ENCODE measurements at places on chromosomes 2 and 18.

DNA sequence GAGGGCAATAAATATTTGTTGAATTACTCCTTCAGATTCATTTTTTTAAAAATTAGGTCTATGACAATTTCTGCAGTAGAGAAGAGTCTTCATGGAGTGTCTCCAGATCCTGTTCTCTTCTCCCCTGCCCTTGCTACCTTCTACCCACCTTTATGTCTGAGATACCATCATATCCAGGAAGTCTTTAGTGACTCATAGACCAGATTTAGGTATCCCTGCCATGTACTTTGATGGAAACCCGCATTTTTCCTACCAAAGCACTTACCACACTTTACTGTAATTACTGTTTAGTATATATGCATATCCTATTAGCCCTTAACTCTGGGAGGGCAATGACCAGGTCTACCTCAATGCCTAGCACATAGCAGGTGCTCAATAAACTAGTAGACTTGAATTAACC is 11.6 kb downstream of the ZNF397 start:
- no peak for DNase-seq

GRCh38 chr2:187050409-187050998 is 201.5 kb upstream of the ZSWIM2 start:
- no peak for DNase-seq

- DNase-seq = no peak
Measured at GRCh38 chr2:49351560-49351959, 197.2 kb upstream of the FSHR start.

GRCh38 chr2:151032741-151033191 is 228.9 kb downstream of the RBM43 start:
- no peak for DNase-seq

- DNase-seq = peak; percentile 83
Measured at GRCh38 chr2:112259509-112260294, 4.9 kb upstream of the ZC3H8 start.

DNA sequence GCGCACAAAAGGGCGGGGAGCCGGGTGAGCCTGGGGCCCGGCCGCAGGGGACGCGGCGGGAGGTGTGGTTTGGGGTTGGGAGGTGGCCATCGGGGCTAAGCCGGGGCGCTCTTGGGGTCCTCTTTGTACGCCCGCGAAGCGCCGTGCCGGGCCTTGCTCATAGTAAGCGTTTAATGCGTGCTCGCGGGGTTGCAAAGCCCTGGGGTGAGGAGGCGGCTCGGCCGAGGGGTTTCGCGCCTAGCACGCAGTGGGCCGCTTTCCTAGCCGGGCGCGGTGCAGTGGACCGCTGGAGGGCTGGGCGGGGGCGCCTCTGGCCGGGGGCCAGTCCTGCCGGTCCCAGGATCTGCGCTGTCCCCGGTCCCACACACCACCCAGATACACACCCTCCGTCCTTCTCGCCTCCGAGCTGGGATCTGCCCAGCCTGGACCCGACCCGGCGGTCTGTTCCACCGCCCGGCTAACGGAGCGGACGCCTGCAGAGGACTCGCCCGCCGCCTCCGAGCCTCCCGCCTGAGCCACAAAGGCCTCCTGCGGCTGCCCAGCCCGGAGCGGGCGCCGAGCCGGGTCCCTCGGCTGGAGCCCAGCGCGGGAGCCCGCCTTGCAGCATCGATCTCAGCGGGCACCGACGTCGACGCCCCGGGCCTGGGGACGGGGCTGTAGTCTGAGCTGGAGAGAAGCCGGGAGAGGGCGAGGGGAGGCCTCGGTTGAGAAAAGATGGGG is 564 bp downstream of the DPYSL5 start:
- DNase-seq = no peak

- DNase-seq = peak; percentile 47
Measured at GRCh38 chr2:176653479-176654443, 384.5 kb downstream of the MTX2 start.

GRCh38 chr2:2926009-2926857 is 451.4 kb downstream of the EIPR1 start:
- DNase-seq = no peak
